NCI-H748 treated with DMSO at 0.1 percent for 48 hours (cell line): ENCODE measurements at places on chromosomes 5 and 9.

GRCh38 chr5:8329773-8330172 is 460.8 kb downstream of the MTRR start:
- DNase-seq = no peak

DNA sequence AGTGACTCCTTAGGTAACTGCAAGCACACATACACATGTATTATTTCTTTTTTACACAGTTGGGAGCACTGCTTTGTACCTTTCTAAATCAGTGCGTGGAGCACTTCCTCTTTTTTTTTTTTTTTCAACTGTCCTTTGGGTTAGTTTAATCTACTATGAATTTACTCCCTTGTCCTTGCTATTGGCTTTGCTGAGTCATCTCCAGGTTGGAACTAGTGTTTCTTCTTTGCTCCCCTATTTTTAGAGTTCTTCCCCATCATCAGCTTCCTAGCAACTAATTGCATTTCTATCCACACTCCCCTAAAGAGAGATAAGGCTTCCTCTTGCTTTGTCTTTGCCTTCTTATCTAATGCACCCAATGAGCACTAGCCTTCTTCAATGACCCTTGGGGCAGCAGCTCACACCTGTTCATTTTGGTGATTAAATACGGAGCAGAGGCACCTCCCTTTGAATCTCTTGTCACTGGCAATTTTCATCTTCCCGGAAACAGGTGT is 24.3 kb downstream of the S100Z start:
- peak; percentile 91 for DNase-seq

DNA sequence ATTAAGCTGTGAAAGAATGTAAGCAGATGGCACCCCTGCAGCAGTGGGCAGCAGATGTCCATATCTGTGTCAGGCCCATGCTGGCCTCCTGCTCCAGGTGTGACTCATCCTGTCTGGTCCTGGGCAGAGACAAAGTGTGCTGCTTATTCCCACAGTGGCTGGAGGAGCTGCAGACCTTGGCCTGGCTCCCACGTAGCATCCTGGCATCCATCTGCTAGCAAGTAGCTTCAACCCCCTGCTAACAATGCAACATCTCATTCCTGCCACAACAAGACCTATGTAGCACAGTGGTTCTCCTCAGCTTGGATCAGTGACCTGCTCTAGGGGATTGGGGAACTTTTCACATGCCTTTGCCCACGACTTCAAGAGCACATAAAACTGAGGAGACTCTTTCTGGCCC is 126.4 kb upstream of the SLC12A2 start:
- no peak for DNase-seq

- no peak for DNase-seq
These were observed 208.1 kb downstream of the GNA14 start for GRCh38 chr9:77440057-77440456.

DNA sequence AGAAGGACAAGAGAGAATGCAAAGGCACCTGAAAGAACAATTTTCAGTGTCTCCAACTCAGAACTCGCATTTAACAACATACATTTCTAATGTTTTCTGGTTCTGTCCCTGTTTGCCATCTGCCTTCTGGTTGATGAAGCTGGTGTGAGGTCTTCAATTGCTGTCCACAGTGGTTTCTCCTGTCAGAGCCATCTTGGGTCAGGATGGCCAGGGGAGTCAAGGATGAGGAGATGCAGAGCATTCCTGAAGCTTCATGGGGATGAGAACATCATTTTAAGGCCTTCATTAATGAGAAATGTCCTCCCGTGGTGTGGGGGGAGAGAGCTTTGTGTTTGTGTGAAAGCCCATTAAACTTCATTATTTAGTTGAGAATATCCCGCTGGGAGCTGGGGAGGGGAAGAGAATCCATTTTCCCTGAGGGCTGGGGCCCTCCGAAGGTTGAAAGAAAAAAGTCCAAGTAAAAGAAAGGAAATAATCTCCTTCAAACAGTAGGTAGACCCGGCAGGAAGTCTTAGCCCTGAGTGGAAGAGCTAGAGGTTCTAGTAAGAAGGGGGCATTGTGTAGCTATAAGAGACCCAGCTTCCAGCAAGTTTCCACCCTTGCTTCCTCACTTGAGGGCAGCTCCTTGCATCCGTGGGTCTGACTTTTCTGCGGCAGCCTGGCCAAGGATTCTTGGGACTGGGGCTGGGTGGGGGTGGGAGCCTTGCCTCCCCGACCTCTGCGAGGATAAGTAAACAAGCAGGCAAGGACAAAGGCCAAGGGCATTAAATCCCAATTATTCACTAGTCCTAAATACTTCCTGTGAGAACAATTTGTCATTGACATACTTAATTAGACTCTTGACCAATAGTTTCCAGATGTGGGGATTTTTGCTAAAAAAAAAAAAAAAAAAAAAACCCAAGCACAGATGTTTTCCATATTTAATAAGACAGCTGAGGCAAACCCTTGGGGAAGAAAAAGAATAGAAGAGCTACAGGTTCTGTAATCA is 119.2 kb downstream of the MSX2 start:
- DNase-seq = no peak

- DNase-seq = no peak
These were observed 98.6 kb downstream of the OSTF1 start for GRCh38 chr9:75186767-75187380.

DNA sequence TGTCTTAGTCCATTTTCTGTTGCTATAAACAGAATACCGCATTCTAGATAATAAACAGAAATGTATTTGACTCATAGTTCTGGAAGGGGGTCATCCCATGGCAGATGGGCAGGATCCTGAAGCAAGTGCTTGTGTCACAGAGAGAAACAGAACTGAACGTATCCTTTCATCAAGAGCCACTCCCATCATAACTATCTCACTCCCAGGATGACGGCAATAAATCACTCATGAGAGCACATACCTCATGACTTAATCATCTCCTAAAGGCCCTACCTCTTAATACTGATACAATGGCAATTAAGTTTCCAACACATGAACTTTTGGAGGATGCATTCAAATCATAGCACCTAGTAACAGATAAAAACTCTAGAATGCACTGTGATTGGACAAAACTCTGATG is 142.9 kb downstream of the CAMK4 start:
- DNase-seq = peak; percentile 26

DNA sequence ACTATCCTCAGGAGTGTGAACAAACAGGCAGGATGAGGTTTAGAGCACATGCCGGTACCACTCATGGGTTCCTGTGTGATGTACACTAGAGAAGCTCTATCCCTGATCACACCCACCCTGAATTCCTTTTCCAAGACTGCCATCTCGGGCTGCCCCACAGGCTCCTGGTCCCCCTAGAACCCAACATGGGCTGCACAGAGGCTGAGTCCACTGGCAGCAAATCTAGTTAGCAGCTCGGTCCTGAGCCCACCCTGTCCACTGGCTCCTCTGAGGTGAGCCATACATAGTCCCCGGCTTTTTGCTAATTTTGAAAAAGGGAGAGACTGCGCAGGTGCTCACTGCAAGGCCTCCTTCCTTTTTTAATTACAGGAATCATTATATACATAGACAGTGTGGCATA is 227.0 kb downstream of the FSTL4 start:
- no peak for DNase-seq

DNA sequence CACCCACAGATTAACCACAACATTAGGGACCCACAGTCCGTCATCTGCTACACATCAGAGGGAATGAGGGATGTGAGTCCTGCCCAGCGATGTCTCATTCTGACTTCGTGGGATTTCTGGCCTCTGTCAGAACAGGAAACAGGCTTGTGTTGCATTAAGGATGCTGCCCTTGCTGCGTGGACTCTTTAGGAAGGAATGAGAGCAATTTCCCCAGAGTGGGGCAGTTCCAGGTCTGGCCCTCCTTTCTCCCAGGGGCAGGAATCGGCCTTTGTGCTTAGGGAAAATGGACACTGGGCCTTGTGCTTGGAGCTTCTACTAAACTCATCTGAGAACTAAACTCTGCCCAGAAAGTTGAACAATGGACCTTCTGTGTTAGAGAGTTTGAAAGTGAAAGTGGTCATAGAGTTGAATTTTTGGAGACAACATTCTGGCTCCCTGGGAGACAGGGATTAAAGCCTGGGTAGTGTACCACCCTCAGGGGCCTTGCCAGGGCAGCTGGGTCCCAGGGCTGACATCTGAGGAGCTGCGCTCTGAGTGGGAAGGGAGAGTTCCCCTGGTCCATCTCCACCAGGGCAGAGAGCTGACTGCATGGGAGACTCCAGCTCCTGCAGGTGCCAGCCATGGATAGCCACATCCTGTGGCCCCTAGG is 37.8 kb upstream of the S1PR3 start:
- no peak for DNase-seq

- DNase-seq = no peak
These were observed 31.6 kb downstream of the DROSHA start for GRCh38 chr5:31500256-31500655.

DNA sequence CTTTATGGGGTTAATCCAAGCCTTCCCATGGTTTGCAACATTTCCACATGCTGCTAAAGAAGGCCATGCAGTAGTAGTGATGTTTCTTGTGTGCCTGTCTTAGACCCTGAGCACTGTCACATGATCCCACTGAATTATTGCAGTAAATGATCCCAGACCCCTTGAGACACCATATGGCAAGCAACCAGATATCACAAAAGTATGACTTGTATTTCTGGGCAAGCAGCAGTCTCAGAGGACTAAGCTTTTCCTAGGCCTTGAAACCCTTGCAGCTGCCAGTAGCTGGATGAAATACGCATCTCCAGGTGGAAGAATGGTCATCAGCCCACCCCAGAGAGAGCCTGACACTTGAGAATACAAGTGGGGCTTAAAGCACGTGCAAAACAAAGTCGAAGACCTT is 41.8 kb downstream of the CDO1 start:
- DNase-seq = no peak

GRCh38 chr5:78064941-78065472 is 229.5 kb downstream of the AP3B1 start:
- DNase-seq = no peak

GRCh38 chr5:37966291-37966690 is 126.5 kb upstream of the GDNF start:
- DNase-seq = no peak

- DNase-seq = peak; percentile 31
These were observed 976.4 kb upstream of the CDH9 start for GRCh38 chr5:28014779-28015178.

DNA sequence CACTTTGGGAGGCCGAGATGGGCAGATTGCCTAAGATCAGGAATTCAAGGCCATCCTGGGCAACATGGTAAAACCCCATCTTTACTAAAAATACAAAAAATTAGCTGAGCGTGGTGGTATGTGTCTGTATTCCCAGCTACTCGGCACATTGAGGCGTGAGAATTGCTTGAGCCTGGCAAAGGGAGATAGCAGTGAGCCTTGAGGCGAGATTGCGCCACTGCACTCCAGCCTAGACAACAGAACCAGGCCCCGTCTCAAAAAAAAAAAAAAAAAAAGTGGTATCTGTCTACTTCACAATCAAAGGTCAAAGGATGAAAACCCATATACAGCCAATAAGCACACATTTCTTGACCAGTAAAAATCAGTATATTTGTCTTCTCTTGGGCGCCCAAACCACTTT is 728.5 kb upstream of the ADAMTS16 start:
- DNase-seq = no peak

DNA sequence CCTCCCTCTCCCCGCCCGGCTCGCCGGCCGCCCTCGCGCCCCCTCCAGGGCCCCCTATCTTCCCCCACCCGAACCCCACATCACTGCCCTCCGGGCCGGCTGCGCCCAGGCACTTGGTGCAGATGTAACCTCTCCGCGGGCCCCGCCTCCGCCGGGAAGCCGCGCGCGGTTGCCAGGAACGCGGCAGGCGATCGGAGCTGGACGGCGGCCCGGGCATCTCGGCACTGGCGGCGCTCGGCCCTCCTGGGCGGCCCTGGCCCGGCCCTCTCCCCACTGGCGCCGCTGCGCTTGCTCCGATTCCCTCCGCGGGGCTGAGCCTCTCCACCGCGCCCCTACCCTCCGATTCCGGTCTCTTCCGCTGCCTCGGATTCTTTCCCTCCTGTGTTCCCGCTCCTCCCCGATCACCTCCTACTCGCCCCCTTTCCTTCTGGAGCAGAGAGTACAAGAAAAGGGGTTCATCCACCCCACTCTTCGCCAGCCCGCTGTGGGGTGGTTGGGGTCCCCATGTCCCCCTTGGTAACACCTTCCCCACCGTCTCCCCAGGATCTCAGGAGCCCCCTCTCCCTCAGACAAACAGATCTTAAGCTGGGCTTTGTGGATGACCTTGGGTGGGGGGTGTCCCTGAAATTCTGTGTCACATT is 70.6 kb downstream of the C9orf50 start:
- DNase-seq = peak; percentile 34

GRCh38 chr5:97888439-97888838 is 705.4 kb upstream of the RIOK2 start:
- no peak for DNase-seq

DNA sequence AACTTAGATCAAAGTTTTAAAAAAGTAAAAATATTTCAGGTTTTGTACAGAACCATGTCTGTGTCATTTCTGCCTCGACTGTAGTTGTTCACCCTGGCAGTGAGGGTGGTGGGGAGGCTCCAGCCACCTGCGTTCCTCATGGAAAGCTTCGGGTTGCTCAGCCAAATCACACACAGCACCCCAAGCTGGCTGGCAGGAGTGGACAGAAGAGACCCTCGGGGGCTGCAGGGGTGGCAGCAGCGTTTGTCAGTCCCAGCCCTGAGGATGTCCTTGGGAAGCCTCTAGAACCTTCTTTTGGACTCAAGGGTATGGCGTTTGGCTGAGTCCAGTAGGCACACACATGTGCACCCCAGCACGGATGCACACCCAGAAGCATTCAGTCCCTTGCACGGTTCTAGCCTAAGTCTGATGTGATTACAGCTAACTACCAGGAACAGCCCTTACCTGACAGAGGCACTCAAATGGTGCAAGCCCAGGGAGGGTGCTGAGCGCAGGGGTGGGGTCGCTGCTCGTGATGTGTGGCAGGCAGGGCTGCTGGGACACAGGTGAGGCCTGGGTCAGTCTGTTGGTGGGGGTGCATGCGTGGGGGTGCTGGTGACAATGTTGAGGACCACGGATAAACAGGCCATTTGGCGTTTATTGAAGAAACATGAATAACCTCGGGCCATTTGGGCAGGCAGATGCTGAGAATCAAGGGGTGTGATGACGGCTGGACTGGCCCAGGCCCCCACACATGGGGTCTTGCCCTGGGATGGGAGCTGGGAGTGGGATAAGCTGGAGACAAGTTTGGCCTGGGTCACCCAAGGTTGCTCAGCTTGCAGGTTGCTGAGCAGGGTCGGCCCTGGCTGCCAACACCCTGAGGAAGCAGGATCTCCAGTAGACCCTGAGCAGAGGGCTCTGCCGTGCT is 103.4 kb downstream of the PHF2 start:
- DNase-seq = no peak

DNA sequence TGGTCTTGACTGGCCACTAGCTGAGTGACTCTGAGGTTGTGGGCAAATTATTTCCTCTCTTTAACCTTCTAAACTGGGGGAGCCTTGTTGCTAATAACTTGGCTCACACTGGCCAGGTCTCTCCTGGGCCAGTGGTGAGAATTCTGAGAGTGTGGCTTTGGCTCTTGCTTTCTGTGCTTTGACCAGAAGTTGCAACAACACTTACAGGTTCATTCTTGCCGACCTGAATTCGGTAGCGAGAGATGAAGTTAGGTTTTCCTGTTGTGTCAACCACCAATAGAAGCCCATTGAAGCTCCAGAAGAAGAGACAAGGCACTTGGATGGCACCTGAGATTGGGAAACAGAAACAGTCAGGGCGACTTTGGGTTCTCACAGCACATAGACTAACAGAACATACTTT is 19.8 kb downstream of the FAXDC2 start:
- no peak for DNase-seq

GRCh38 chr9:33289496-33289895 is 820 bp upstream of the NFX1 start:
- DNase-seq = no peak
